ENCODE measurements at places on chromosomes 16 and 17.
A peak's percentile ranks its signal among the peaks of the same experiment; 100 is the strongest.

GRCh38 chr17:63445571-63445953, 544 bp downstream of the CYB561 start:
- no peak for DNase-seq

DNA sequence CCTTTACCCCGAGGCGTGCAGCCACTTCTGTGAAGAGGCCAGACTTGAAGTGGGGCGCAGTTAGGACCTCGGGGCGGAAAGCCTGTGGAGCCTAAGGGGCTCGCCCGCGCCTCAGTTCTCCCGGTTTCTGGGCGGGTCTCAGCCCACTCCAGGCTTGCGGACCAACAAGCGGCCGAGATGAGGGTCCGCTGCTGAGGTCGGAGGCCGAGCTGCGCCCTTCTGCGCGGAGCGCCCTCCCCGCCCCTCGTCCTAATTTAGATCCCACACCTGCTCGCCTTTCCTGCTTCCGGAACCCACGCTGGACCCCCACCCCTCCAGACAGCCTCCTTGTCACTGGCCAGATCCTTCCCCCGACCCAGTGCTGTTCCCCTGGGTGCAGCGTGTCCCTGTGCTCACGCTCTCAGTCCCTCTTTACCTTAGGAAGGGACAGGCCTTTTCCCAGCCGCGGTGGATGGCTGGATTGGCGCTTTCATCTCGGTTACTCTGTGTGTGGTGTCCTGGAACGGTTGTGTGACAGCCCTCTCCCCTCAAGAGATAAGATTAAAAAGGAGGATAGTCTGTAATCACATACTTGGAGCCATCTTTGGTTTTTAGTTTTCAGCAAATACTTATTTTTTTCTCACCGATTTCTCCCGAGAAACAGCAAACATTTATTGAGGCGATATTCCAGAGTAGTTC, 933 bp upstream of the ATXN7L3 start:
- DNase-seq: no peak

GRCh38 chr16:85006639-85007038, 4.7 kb downstream of the ZDHHC7 start:
- DNase-seq: peak; percentile 59

- no peak for DNase-seq
Measured at GRCh38 chr16:62977876-62978275, 941.6 kb upstream of the CDH8 start.

GRCh38 chr17:41664587-41665565, 23.8 kb upstream of the EIF1 start:
- DNase-seq: no peak

GRCh38 chr17:77388384-77389306, 247.9 kb downstream of the SEC14L1 start:
- DNase-seq: no peak

- DNase-seq: peak; percentile 90
Measured at GRCh38 chr17:48576479-48577309, 1.5 kb downstream of the HOXB4 start.

- no peak for DNase-seq
Measured at GRCh38 chr16:21222495-21223337, 10.8 kb upstream of the ANKS4B start.

DNA sequence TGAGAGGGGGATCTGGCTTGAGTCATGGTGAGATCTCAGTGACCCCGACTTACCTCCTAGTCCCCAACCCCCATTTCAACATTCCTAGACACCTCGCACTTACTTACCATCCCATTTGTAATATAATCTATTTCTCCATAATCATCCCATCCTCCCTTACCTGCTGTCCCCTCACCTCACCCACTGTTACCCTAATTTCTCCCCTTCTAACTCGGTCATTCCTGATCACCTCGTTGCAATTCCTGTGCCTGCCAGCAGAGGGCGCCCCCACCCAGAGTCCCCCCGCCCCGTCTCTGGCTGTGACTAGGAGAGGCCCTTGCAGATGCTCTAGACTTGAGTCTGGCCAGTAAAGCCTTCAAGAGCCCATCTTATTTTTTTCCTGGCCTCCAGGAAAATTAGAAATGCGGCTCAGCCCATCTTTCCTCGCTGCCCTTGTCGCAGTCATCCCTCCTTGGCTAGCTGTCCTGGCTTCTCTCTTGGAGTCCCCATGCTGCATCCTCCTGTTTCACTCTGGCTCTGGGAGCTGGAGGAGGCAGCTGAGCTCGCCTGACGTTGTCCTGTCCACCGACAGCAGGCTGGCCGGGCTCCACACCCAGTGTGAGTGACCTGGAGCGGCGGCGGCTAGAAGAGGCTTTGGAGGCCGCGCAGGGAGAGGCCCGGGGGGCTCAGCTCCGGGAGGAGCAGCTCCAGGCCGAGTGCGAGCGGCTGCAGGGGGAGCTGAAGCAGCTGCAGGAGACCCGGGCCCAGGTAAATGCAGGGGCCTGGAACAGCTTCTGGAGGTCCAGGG, 5.0 kb downstream of the TBKBP1 start:
- no peak for DNase-seq

Measured in NCI-H226 (cell line).